ENCODE measurements at places on chromosomes 2 and 18.

DNA sequence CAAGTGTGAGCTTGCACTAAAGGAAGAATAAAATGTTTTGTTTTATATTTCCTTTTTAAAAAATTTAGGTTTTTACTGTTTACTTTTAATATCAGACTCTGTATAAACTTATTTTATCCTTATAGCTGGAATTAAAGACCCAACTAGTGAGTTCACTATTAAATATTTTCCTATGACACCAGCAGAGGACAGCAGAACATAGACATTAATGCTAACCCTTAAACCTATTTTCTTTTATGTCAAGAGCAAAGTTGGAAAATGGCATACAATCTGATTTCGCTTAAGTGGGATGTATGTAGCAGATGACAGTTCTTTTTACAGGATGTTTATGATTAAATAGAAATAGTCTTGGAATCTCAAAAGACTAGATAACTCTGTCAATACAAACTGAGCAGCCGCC lies 188.2 kb upstream of the XIRP2 start:
- peak; percentile 11 for DNase-seq

GRCh38 chr2:101827246-101827645 lies 129.7 kb downstream of the MAP4K4 start:
- peak; percentile 76 for DNase-seq

DNA sequence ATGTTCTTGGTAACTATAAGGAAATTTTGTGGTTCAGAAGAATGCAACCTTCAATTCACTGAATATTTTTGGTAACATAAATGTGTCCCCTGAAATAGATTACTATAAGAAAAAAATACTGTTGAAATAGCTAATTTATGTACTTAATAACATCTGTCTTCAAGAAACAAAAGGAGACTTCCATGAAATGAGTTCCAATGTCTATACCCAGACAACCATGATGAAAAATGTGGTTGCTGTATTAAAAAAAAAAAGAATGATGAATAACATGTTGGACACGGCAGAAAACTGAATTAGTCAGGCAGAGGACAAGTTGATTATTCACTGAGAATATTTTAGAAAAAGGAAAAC lies 98.5 kb downstream of the TACR1 start:
- DNase-seq, result no peak

- DNase-seq, result no peak
Measured at GRCh38 chr2:140173790-140174189, 1393.6 kb upstream of the NXPH2 start.

GRCh38 chr2:123993728-123994323 lies 31.3 kb upstream of the CNTNAP5 start:
- peak; percentile 58 for DNase-seq

DNA sequence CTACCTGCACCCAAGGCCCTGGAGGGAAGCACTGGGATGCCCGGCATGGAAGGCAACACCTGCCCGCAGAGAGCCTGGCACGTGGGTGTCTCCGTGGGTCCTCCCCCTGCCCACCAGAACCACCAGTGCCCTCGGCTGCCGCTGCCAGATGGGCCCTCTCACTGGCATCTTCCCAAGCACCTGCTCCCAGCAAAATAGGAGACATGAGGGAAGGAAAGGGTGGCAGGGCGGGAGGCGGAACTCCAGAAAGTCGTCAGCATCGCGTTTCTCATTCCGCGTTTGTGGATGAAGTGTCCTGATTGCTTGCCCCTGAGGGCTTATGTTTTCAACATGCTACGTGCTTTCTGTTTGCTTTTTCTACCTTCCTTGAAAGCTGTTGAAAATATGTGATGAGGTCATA lies 8.8 kb upstream of the SNTG2 start:
- DNase-seq, result no peak

- no peak for DNase-seq
Measured at GRCh38 chr2:233041722-233042323, 9.4 kb downstream of the NEU2 start.

DNA sequence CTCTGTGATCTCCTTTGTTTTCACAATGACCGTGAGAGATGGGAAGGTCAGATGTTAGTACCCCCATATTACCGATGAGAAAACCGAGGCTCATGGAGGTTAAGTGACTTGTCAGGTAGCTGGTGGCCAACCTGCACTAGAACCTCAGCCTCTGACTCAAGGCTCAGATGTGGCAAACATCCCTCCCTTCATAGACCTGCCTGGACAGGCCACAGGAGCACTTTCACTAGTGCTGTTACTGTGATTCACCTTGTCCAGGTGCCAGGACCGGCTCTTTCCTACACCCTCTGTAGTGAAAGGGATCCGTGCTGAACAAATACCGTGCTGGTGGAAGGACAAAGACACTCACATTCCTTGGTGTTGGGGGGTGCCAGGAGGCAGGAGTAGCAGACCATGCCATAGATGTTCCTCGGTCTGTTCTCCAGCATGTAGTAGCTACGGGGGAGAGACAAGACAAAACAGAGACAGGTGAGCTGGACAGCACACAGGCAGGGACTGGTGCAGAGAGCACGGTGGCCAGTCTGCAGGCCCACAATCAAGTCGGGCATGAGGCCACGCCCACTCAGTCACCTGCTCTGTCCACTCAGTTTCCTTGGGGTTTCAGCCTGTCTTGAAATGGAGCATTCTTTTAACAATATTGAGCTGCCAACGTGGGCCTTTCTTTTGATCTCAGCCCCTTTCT lies 65.9 kb downstream of the EDAR start:
- no peak for DNase-seq

GRCh38 chr18:77129150-77129551 lies 3.4 kb downstream of the MBP start:
- DNase-seq, result no peak

DNA sequence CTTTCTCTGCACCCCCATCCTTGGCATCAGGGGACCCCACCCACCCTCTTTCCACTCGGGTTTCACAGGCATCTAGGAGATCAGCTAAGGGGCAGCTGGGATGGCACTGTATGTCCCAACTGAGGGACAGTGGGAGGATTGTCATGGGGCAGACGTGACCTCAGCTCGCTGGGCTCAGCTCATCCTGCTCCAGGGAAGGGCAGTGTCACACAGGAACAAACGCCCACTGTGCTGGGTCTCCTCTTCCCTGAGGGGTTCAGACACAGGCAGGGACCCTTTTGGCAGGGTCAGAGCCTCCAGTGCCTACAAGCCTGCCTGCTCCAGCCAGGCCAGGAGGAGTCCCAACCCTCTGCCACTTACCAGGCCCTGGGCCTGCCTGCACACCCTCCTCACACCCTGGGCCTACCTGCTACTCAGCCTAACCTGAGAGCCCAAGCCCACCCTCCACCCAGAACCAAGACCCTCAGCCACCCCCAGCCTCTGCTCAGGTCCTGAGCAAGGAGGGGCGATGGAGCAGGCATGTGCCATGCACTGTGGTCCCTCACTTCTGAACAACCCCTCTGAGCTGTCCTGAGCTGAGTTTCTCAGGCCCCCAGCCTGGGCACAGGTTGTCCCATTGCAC lies 68.2 kb downstream of the HS1BP3 start:
- no peak for DNase-seq

GRCh38 chr18:80037869-80038630 lies 3.8 kb downstream of the RBFA start:
- no peak for DNase-seq

DNA sequence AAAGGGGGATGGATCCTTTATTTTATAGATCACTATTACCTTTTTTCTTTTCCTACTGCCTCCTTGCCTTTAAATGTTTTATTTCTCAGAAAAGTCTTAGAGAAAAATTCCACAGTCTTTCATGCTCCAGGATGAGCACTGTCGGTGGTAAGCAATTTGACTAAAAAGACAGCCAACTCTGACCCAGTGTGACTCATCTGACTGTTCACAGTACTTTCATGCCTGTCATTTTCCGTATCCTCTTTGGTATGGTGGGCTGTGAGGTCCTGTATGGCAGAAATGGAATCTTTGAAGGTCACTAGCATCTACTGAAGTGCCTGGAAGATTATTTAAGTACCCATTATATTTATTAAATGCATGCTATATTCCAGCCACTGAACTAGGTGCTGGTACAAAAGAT lies 2.1 kb upstream of the RFTN2 start:
- no peak for DNase-seq

- no peak for DNase-seq
Measured at GRCh38 chr18:57518533-57518932, 68.0 kb downstream of the FECH start.

GRCh38 chr2:37005118-37005868 lies 39.0 kb upstream of the STRN start:
- no peak for DNase-seq

GRCh38 chr2:159186462-159186861 lies 100.0 kb downstream of the WDSUB1 start:
- no peak for DNase-seq

GRCh38 chr2:30798536-30798991 lies 8.7 kb downstream of the CAPN13 start:
- DNase-seq, result no peak

- no peak for DNase-seq
Measured at GRCh38 chr2:120509991-120510735, 164.2 kb downstream of the INHBB start.

GRCh38 chr2:118738524-118739308 lies 108.7 kb downstream of the EN1 start:
- DNase-seq, result peak; percentile 58

DNA sequence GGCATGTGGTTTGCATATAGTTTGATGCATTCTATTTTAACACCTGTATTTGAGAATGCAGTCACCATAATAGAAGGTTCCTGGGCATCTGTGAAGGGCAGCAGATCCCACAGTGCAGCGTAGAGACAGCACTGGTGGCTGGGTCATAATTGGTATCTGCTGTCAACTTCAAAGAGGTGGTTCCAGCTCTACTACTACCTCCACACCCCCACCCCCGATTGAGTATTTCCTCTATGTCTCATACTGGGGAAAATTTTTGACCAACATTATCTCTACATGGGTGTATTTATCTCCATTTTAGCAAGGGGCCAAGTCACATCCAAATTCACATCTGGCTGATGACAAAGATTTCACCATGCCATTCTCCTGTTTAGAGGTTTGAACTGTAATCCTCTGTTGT lies 43.0 kb downstream of the TRPM8 start:
- no peak for DNase-seq

- no peak for DNase-seq
Measured at GRCh38 chr18:75962036-75962572, 532.9 kb downstream of the ZNF516 start.

- DNase-seq, result no peak
Measured at GRCh38 chr2:148546270-148546669, 98.3 kb upstream of the EPC2 start.

DNA sequence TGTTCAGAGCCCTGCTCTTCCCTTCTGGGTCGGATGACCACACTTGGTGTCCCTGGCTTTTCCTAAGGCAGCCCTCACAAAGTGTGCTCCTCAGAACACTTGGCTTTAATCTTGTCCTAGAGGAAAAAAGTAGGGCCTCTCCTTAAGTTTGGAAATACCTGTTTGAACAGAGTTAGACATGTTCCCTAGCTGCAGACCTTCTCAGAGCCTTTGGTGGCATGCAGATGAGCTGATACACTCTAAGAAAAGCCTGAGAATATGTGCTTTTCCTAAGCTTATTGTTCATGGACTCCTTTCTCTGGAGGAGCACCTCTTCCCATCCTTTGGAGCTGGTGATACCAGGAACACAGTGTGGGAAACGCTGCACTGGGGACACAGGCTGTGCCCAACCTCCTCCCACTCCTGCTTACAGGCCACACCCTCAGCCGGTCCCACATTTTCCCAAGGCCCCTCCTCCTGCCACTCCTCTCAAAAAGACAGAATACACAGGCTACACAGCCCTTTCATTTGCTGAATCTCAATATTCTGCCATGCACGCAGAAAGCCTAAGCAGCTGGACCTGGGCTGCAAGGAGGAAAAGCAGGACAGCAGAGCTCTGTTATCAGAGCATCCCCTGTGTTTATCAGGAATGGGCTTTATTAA lies 443.6 kb downstream of the NBAS start:
- DNase-seq, result no peak

DNA sequence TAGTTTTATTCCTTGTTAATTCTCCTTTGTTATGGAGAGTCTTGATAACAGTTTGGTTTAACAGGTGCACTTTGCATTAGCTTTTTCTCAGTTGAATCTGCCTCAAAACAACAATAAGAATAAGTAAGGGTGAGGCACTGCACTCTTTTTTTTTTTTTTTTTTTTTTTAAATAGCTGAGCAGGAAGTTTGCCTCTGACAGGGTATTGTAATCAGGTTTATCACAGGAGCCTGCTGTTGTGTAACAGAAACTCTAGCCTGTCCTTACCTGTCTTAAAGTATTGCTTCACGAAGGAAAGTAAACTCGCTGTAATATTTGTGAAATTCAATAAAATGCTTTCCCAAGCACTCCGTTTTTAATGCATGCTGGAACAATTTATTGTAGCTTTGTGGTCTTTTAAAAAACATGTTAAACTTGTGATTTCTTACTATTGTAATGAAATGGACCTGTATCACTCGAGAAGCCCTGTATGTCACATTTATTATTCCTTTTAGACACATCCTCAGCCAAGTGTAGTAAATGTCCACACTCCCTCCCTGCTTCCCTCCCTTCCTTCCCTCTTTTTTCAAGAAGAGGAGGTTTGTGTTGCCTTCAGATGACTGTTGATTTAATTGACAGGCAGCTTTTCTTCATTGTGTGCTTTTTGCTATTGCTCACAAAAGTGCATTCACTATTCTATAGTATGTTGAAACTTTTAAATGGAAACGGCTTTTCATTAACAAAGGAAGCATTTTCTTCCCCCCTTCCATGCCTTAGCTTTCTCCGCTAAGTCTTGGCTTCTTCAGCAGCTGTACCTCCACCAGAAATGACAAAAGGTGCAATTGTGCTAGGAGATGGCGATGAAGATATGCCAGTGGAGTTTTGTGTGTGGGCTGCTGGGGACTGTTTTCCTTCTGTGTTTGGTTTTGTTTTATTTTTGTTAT lies 52.7 kb downstream of the TAF1B start:
- DNase-seq, result peak; percentile 60

DNA sequence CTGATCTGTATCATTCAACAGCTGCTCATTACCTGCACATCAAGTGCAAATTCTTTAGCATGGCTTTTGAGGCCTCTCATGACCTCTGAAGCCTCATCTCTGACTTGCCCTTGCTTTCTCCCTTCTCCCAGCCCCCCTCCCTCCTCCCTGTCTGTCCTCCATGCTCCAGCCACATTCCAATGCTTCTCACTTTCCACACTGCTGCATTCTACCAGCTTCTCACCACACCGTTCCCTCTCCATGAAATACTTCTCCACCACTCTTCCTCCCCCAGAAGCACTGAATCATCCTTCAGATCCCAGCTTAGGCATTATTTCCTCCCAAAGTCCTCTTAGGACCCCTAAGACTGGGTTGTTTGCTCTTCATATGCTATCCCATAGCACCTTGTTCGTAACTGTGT lies 26.9 kb downstream of the GCG start:
- DNase-seq, result no peak

- DNase-seq, result no peak
Measured at GRCh38 chr2:212158081-212158480, 380.5 kb downstream of the ERBB4 start.

DNA sequence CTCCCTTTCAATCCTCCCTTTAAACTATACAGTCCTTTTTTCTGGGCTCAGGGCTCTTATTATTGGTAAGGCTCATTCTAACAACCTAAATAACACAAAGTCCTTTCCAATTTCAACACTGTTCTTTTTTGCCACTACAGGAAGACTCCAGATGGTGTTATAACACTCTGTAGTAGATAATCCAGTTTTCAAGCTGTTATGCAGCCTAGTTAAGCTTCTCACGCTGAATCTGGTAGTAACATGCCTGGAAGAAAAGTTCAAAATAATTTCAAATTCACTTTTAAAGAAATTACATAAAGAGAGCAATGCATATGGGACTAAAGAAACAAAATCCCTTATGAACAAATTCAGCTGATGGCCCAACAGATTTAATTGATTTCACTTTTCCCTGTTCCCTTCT lies 3.2 kb upstream of the MPP4 start:
- DNase-seq, result no peak

- DNase-seq, result peak; percentile 81
Measured at GRCh38 chr2:71923887-71924533, 223.7 kb downstream of the CYP26B1 start.
